ENCODE measurements at places on chromosomes 5 and 9.

DNA sequence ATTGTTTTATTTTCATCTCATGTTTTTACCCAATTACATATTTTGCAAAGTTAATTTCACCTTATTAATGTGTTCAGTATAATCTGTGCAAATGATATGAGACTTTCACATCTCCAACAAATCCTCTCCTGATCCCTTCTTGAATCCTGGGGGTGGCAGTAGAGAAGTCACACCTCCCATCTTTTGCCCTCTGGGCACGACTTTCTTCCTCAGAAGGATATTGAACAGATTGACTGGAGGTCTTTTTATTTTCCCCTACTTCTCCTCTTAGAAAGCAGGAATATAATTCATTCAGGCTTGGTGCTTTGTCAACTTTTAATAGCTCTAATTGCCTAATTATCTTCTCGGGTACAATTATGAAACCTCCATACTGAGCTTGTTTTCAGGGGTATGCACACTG is 1037.1 kb upstream of the NUDT12 start:
- DNase-seq = no peak

DNA sequence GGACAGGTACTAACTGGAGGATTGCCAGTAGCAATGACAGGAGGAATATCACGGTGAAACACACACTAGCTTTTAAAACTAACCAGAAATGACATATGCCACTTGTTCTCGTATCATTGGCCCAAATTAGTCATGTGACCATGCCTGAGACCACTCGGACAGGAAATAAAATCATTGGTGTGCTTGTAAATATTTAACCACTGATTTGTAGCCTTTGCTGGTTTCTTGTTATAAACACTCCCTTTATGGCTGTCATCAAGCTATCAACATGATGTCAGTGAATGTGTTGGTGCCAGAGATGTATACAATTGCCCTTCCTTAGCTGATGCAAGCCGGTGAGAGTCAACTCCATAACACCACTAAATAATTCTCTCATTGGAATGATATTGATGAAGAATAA is 123.7 kb upstream of the ANKH start:
- no peak for DNase-seq

DNA sequence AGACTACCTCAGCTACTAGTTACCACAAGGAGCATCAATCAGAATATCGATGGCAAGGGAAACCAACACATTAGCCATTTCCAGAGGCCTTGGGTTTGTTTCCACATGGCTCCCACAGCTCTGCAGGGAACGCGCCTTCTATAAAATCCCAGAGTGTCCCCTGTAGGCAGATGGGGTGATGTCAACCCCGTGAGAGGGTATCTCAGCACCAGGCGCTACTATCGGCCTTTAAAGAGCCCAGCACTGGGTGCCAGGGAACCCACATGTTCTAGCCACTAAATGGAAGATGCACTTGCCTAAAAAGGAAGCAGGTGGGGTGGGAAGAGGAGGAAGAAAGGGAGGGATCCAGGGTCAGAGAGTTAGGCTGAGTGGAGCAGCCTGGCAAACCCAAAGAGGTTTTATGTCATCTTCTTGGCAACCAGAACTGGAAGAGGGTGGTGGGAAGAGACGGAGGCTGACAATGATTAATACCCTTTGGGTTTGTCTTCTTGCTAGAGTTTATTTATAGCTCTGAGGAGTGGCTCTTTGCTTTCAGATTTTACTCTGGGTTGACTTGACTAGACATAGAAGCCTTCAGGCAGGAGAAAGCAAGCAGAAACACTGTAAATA is 19.9 kb downstream of the MACROH2A1 start:
- no peak for DNase-seq

DNA sequence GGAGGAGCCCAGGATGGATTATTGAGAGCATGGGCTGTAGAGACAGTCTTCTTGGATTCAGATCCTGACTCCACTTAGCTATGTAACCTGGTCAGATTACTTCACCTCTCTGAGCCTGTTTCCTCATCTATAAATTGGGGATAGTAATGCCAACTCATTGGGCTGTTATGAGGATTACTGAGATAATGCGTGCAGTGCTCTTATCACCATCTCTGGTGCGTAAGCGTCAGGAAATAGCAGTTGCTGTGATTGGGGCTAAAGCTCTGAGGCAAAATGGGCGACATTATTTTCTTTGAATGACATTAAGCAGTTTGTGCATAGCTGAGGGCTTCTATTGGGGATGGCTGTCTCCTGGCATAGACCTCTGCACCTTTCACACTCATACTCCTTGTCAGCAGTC is 995 bp upstream of the MSMP start:
- no peak for DNase-seq

- no peak for DNase-seq
These were observed 787.4 kb upstream of the RGMB start for GRCh38 chr5:97986069-97986468.

DNA sequence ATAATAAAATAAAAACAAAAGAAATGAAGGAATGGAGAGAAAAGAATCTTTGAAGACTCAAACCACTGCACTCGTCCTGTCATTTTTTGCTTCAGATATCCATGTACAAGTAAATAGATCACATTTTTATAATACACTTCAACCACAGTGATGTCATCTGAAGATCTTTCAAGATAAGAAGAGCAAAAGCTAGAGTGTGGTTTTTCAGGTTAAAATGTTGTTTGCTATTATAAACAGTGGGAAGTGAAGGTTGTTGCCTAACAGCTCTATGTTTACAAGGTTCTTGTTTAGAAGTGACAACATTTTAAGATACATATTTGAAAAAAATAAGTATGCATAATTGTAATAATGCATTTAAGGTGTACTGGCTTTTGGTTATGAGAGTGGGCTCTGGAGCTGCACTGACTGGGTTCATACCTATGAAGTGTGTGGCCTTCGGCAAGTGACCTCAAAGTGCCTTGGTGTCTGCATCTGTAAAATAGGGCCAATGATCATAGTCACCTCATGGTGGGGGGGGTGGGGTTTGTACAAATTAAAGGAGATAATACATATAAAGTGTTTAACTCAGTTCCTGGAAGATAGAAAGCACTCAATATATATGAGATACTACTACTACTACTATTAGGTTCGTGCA is 45.5 kb upstream of the IL7R start:
- no peak for DNase-seq

GRCh38 chr5:2877522-2877921 is 126.0 kb upstream of the IRX2 start:
- no peak for DNase-seq

- no peak for DNase-seq
These were observed 779 bp upstream of the CTNNA1 start for GRCh38 chr5:138752341-138752950.

All from esophagus squamous epithelium (tissue), 5 donors.